ENCODE measurements at places on chromosomes 7 and 10.

- DNase-seq, result no peak
Measured at GRCh38 chr7:129907122-129907736, 45.5 kb downstream of the UBE2H start.

DNA sequence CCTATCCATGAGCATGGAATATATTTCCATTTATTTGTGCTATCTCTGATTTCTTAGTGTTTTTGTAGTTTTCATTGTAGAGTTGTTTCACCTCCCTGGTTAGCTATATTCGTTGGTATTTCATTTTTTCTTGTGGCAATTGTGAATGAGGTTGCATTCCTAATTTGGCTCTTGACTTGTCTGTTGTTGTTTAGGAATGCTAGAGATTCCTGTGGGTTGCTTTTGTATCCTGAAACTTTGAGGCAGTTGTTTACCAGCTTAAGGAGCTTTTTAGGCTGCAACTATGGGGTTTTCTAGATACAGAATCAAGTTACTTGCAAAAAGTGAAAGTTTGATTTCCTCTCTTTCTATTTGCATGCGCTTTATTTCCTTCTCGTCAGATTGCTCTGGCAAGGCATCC, 304.7 kb upstream of the GRM3 start:
- DNase-seq, result no peak

- DNase-seq, result no peak
Measured at GRCh38 chr10:12572281-12572680, 222.9 kb downstream of the CAMK1D start.

DNA sequence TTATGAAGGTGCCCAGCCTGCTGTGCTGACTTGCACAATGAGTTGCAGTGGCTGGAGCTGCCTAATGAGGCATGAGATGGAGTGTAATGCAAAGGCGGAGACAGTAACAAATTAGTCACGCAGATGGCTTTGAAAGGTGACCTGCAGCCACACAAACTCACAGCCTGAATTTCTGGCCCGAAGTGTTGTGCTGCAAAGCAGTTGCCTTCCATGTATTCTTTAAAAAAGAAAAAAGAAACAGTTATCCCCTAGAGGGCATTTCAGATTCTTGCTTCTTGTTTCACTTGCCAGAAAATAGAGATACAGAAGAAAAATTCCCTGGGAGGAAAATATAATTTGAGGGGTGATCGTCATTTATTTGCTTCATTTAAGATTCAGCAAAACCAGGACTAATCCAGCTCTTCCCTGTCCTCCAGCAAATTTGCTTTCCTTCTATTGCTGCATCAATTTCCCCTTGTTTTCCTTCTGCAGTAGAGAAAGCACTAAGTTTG, 239.9 kb downstream of the ADRA2A start:
- DNase-seq, result no peak

DNA sequence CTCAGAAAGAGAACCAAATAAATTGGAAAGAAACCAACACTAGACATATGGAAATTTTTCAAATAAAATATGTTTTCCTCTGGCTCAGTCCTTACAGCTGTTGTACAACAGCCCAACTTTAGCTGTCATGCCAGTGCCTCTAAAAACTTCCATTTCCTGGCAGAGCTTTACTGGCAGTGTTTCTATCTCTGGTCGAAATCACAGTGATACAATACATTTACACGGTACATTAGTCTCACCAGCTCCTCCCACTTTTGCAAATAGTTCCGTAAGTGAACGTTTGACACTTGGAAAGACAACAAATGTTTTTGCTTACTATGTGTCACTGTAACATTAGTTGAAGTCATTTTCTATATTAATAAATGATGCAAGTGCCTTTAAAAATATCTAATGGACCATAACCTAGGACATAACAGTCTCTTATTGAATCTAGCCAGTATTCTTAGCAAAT, 29.8 kb downstream of the BCAP29 start:
- no peak for DNase-seq

GRCh38 chr7:101937717-101938514, 120.5 kb downstream of the CUX1 start:
- DNase-seq, result no peak

DNA sequence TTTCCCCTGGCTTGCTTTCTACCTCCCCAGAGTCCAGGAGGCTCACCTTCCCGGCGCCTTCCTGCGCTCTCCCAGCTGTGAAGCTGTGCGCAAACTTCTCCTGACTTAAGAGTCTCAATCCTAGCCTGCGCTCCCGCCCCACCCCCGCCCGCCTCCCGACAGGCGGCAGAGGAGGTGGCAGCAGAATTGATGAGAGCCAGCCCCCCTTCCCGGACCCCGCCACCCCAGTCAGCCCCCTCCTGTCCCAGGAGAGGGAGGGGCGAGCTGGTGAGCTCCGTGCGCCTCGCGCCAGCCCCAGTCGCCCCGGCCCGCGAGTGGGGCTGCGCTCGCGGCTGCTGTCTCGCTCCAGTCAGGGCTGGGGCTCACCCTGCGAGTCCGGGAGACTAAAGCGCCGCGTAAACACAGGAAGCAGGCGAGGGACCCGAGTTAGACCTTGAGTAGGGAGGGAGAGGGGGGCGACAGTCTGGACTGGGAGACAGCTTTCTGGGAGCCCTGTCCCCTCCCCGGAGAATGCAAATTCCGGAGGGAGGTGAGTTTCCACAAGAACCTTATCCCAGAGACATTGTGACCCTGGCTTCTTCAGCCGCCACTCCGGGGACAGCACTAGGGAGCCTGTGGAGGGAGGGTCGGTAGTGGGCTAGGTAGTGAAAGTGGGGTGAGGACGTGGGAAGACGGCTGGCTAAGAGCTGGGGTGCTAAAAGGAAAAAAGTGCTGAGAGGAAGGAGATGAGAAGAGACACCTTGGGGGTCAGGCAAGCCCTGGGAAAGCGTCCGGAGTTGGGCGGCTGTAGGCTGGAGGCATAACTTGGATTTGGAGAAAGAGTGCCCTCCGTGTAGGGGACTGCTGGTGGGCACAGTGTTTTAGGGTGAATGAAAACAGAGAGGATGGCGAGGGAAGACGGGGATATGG, at the start of gene CALCR:
TSS of gene CALCR (minus strand) at position 79 of the 909 bp plus-strand sequence. CDS start 87,743 bp downstream, outside the sequence.
- no peak for DNase-seq

DNA sequence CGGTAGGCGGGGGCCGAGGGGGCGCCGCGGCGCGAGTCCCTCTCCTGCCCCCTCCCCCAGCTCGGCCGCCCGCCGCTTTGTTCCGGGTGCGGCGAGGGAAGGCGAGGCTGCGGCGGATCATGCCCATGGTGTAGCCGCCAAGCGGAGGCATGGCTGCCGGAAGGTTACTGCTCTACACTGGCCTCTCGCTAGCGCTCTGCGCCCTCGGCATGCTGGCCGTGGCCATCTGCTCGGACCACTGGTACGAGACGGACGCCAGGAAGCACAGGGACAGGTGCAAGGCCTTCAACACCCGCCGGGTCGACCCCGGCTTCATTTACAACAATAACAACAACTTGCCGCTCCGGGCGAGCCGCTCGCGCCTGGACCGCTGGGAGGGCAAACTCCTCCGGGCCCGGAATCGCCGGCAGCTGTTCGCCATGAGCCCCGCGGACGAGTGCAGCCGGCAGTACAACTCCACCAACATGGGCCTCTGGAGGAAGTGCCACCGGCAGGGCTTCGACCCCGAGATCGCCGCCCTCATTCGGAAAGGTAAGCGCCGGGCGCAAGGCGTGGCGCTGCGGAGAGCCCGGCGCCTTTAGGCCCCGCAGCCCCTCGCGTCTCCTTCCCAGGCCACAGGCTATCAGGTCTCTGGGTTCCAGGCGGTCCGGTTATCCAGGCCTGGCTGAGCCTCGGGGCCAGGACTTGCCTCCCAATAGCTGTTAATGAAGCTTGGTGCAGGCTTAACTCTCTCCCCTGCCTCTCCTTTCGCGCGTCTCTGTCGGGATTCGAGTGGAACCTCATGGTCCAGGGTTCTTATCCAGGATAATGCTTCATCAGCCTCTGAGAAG, 513 bp downstream of the TMEM178B start:
- no peak for DNase-seq

- DNase-seq, result no peak
Measured at GRCh38 chr7:14773729-14774271, 128.8 kb downstream of the DGKB start.

GRCh38 chr7:78842068-78842467, 611.4 kb downstream of the MAGI2 start:
- no peak for DNase-seq

DNA sequence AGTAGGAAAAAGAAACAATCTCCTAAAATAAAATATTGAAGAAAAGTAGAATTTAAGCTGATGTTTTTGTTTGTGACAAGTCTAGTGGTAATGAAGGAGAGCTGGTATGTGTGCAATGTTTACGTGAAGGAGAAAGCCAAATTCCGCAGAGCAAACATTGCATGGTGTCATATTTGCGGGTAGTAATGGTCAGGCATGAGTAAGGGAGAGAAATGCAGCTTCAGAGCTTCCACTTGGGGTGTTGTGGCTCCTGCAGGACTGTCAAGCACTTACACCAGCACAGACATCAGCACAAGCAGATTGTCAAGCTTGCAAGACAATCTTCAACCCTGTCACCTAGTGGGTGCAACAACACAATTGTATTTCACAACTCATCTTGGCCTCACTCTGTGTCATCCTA, 136.5 kb upstream of the ETV1 start:
- DNase-seq, result no peak

- DNase-seq, result peak; percentile 42
Measured at GRCh38 chr10:31490858-31491504, 172.0 kb downstream of the ZEB1 start.

- DNase-seq, result no peak
Measured at GRCh38 chr7:15652776-15653290, 33.6 kb downstream of the MEOX2 start.

- no peak for DNase-seq
Measured at GRCh38 chr10:28840202-28840601, 162.9 kb downstream of the BAMBI start.

DNA sequence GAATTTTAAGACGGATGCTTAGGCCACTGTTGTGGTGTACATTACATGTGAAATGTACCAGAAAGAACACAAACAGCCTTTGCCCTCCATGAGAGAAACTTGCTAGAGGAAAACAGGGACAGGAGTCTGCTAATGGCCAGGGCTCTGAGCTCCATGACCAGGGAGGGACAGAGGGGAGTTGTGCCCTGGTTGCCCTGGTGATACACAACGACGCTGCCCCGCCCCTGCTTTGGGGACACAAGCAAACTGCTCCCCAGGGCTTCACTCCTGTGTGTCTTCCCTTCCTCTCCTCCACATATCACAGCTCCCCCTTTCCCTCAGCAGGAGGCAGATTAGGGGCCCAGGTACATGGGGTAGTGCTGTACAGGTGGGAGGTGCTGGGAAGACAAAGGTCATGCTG, 36.2 kb downstream of the AMPH start:
- no peak for DNase-seq

DNA sequence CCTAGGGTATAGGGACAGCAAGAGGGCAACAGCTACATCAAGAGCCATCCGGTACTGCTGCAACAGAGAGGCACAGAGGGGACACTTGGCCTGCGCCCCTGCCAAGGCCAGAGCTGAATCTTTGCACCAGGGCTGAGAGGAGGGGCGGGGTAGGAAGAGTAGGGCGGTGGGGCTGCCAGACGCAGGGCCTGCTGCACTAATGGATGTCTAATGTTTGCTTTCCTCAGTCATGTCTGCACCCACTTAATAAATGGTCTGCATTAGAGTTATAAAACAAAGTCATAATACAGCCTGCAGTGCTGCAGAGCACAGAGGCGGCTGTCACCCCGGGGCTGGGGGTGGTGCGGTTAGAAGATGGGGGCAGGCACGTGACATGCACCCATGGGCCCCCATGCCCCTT, 42.2 kb upstream of the SLC29A3 start:
- DNase-seq, result no peak

- no peak for DNase-seq
Measured at GRCh38 chr7:36796850-36797536, 72.7 kb upstream of the AOAH start.

- no peak for DNase-seq
Measured at GRCh38 chr10:103282961-103283360, 6.0 kb downstream of the INA start.

GRCh38 chr7:96183163-96183670, 138.7 kb downstream of the SLC25A13 start:
- DNase-seq, result no peak

- no peak for DNase-seq
Measured at GRCh38 chr10:10043083-10043482, 974.6 kb upstream of the CELF2 start.

GRCh38 chr10:132607491-132607890, 69.9 kb downstream of the INPP5A start:
- no peak for DNase-seq

DNA sequence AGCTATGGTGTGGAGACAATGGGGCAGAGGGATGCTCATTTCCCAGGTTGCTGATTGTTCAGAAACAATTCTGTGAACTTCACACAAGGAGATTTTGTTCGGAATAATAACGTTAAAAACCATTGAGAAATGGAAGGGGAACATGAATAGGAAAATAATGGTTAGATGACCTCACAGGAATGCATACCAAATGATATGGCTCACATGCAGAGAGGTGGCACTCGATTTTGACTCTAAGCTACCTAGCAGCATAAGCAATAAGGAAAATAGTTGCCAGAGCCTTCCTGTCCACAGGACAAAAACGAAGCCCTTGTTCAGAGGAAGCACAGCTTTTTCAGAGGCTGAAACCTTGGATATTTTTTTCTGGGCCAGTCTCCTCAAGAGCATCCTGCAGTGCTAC, 293.1 kb downstream of the ZEB1 start:
- DNase-seq, result no peak

DNA sequence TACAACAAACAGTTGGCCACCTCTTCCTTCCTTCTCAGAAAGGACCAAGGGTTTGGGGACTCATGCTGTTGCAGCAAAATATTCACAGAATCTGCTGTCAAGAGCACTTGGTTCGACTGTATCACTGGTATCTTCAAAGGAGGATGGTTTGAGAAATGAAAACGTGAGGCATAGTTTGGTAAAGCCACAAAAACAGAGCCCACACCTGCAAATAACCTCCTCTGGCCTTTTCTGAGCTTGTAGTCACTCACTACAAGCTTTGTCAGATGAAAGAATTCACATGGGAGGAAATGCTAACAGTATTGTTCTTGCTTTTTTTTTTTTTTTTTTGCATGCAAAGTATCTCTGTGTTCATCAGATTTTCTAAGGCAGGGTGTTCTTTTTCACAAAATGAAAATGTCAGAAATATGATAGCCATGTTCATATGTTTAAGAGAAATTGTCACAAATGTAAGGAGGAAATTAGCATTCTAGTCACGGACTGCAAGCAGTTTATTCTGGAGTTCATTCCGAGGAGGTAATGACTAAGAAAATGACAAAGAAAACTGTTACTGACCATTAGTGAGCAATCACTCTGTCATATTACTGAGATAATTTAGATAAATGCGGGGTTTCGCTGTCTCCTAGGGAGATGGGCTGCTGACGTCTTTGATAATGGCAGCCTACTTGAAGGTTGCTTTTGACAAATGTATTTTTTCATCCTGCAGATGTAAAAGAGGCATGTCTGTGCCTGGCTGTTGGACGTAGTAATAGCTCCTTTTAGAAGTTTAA, 117.8 kb upstream of the MYO3A start:
- no peak for DNase-seq

GRCh38 chr10:99582255-99582770, 37.9 kb downstream of the SLC25A28 start:
- no peak for DNase-seq

All from mucosa of descending colon (tissue), 3 donors.